H9 (cell line): ENCODE measurements at places on chromosomes 1 and 21. TPM values are rescaled to one million over a fixed set of nuclear protein-coding genes. Genes with fewer than 3 reads are reported as not detected.

DNA sequence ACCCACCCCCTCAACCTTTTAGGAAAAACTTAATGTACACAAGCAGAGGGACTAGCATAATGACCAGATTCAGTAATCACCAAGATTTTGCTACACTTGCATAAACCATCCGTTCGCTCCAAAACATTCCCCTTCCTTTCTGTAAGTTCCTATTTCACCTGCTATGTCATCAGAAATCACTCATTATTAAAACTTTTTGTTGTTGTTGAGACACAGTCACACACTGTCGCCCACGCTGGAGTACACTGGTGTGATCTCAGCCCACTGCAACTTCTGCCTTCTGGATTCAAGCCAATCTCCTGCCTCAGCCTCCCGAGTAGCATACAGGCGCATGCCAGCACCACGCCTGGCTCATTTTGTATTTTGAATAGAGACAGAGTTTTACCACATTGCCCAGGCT is 3.4 kb downstream of the MRPL20 start:
- H3K27ac ChIP-seq = no peak overlapping the region
- H3K4me1 ChIP-seq = 0 out of 2 replicates have a peak, but pooled peaks cover 3% of the 10 kb centered on the region
- H3K27me3 ChIP-seq = no peaks in the 10 kb centered on the region
- peaks cover 43% of the 10 kb centered on the region for H3K36me3 ChIP-seq

Gene C1orf116
- total RNA-seq = 0.48 and 0.55 TPM in 2 replicates

- H3K36me3 ChIP-seq = no peaks in the 10 kb centered on the region
- H3K27me3 ChIP-seq = no peaks in the 10 kb centered on the region
- no peak for DNase-seq
- no peak overlapping the region for H3K4me3 ChIP-seq
Measured at GRCh38 chr1:115013792-115014191, 15.8 kb upstream of the TSHB start.

DNA sequence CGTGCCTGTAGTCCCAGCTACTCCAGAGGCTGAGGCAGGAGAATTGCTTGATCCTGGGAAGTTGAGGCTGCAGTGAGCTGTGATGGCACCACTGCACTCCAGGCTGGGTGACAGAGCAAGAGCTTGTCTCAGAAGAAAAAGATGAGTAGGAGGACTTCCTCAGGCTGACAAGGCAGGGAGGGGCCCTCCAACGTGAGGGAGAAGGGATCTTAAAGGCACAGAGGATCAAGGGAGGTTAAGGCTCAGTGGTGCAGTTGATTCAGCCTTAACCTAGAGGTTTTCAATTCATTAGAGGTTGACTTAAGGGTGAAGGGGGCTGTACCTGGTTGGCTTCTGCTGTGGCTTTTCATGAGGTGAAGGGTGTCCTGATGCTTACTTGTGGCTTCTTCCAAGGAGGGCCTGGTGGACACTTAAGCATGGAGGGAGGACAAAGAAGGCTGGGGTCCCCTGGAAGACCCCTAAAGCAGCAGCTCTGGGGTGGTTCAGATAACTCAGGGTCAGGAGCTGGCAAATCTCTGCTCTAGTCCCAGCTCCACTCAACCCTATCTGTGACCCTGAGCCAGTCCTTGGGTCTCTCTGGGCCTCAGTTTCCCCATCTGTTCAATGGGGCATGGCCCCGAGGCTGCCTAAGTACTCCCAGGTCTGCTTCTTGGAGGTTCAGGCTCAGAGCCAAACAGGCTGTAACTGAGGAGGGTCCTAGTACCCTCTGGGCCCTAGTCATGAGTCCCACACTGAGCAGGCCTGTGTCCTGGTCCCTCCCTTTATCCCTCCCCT is 6.3 kb downstream of the EXTL1 start:
- no peaks in the 10 kb centered on the region for H3K4me1 ChIP-seq
- DNase-seq = no peak
- no peak overlapping the region for H3K27ac ChIP-seq
- no peaks in the 10 kb centered on the region for H3K27me3 ChIP-seq
